ENCODE measurements at places on chromosomes 7 and 10.

DNA sequence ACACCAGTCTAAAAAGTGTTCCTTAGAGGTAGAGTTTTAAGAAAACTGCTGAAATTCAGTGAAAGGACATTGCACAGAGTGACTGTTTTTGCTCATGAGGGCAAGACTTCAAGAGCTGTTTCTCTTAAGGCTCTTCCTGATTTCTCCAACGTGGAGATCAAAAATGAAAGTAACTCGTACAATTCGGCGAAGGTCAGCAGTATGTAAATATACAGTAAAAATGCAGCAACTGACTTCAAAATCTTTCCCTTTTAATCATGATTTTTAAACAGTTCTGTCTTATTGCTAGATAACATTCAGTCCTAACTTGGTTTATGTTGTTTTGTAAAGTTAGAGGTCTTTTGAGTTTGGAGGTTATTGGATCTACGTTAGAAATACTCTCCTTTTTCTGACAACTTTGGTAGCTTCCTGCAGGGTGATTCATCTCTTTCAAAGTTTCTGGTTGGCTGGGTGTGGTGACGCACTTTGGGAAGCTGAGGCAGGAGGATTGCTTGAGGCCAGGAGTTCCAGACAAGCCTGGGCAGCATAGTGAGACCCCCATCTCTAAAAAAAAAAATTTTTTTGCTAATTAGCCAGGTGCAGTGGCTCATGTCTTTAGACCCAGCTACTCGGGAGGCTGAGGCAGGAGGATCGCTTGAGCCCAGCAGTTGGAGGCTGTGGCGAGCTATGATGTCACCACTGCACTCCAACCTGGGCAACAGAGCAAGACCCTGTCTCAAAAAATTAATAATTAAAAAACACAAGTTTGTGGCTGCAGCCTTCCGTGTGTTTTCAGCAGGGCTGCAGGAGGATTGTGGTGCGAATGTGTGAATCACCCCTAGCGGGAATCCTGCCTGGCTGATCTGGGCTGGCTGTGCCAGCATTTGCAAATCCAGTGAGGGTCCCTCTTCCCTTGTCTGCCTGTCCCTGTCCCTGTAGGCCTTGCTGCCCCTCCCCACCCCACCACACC, 29.2 kb upstream of the AP5Z1 start:
- no peak for DNase-seq

- no peak for DNase-seq
Measured at GRCh38 chr7:22474645-22475044, 25.3 kb downstream of the STEAP1B start.

DNA sequence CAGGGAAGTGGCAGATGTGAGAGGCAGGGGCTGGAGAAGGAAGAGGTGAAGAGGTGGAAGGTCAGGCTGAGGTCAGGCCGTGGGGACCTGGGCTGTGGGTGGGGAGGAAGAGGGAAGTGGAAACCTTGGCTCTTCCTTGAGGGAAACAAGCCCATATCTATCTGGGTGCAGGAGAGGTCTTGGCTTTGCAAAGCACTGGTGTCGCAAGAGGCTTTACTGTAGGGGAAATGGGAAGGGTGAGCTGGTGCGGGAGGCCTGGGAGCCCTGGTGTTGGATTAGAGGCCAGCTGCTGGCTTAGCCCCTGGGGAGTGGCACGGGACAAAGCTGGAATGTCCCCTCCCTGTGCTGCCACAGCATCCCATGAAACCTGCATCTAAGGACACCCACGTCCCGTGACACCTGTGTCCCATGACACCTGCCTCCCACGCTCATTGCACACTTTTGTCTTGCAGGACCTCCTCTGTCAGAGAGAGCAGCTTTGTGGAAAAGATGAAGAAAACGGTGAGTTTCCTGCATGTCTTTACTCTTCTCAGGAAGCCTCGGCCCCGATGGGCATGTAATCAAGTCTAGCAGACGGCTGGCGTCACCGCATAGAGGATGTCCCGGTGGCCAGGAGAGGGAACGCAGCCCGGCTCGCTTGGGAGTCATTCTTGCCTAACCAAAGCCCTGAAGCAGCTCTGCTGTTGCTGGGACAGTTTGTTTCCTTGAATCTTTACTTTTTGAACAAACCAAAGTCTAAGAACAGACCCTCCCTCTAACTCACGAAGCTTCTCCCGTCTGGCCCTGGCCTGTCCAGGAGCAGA, 22.2 kb downstream of the TMEM120A start:
- DNase-seq: no peak

DNA sequence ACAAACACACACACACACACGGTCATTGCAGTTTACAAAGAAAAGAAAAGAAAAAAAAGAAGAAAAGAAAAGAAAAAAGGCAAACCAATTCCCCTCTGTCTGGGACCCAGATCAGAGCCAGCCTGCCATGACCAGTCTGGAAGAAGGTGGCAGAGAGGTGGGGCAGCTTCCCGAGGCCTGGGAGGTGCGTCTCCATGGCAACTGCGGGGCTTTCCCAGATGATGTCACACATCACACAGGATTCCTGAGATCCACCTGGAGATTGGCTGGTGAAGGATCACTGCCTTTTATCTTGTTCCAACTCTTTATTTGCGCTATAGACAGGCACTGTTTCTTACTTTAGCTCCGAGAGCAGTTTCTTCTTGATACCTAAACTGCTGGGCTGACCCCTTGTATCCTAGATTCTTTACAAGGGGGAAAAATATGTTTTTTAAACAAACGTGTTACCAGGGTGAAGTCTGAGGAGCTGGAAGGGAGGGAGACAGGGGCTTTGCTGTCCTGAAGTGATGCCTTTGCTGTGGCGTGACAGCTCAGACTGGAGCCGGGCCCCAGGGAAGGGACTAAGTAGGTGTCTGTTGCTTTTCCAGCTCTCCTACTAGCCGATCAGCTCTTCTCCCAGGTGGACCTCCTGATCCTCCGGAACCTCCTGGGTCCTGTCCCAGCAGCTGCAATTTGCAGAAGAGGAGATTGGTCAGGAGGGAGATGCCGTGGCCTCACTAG, 298.5 kb downstream of the KLF6 start:
- no peak for DNase-seq

GRCh38 chr7:1956141-1956540, 276.6 kb downstream of the MAD1L1 start:
- no peak for DNase-seq

GRCh38 chr7:90596671-90597562, 796 bp downstream of the CDK14 start:
- no peak for DNase-seq

- no peak for DNase-seq
Measured at GRCh38 chr7:23593706-23594105, 3.5 kb upstream of the CCDC126 start.

DNA sequence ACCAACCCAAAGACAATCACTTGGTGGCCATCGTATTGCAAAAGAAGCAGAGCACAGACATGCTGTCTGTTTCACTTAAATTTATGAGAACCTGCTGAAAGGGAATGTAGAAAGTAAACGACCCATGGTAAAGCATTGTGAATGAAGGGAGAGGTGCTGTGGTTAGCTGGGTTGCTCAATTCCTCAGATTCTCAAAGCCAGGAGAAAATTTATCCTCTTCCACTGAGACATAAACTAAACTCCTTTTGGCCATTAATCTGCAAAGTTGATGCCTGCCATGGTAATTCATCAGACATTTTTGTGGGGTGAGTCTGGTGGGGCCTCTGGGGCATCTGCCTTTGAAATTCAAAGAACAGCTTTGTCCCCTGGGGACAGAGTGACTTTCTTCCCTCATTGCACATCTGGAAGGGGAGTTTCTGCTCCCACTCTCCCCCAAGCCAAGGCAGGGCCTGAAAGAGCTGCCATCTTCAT, 951.0 kb downstream of the LRMDA start:
- DNase-seq: no peak

DNA sequence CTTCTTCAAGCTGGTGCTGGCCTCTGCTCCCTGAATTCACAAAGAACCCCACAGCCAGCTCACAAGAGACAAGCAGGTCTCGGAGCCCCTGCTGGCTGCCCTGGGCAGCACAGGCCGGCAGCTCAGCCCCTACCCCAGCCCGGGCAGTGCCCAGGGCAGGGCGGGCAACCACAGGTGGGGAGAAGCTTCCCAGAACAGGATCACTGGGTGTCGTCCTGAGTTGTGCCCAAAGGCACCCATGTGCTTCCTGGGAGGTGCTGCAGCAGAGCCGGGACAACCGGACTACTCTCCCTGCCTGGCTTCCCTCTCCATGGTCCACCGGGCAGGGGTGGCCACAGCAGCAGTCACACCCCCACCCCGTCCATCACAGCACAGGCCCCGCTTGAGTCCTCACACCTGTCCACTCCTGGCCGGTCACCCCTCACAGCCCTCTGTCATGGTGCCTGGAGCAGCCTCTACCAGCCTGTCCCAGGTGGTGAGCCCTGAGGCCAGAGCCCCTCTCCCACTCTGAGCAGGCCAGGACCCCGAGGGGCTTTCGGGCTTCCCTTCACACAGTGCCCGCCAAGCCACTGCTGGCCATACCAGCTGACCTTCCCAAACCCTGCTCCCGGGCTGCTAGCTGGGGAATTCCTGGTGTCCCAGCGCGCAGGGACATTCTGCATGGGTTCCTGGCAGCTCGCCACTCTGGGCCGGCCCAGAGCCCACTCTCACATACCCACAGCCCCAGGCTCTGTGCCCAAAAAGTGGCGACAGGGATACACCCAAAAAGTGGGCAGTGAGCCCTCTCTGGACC, 3.1 kb downstream of the RASGEF1A start:
- no peak for DNase-seq

- no peak for DNase-seq
Measured at GRCh38 chr7:110800984-110801383, 289.9 kb upstream of the LRRN3 start.

DNA sequence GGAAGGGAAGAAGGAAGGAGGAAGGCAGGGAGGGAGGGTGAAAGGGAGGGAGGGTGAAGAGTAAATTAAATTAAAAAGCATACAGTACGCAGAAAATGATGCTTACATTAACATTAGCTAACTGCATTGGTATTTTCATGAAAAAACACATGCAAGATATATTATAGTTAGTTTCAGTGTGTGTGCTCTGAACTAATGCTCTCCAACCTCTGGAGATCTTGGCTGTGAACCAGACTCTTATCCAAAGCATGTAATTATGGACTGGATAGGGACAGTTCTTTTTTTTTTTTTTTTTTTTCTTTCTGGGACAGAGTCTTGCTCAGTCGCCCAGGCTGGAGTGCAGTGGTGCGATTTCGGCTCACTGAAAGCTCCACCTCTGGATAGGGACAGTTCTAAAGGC, 357.0 kb downstream of the FRMD4A start:
- no peak for DNase-seq

DNA sequence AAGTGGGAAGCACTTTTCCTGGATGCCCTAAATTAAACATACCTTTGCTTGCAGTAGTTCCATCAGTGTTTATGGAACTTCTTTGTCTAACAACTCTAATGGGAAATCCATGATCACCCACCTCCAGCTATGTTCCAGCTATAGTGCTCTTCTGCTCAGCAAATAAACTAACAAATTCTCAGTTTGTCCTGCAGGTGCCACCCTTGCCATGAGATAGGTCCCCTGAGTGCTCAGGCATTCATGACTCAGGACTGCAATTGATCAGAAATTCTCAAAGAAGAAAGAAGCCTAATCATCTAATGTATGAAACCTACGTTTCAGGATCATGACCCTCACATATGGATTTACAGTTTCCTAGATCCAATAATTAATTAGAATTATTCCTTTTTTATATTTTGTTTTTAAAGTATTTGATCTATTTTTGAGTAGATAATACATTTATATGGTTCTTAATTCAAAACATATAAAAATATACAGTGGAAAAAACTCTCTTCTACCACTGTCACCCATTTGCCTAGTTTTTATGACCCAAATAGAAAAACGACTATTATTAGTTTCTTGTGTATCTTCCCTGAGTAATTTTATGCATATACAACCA, 48.7 kb upstream of the DYNC1I1 start:
- DNase-seq: no peak

GRCh38 chr7:15685358-15686294, 857 bp downstream of the MEOX2 start:
- DNase-seq: no peak

GRCh38 chr10:110304394-110304779, 333 bp downstream of the SMNDC1 start:
- DNase-seq: no peak

- no peak for DNase-seq
Measured at GRCh38 chr10:108982159-108982558, 941.2 kb downstream of the XPNPEP1 start.

- no peak for DNase-seq
Measured at GRCh38 chr7:71563276-71563675, 431.3 kb downstream of the GALNT17 start.

- DNase-seq: no peak
Measured at GRCh38 chr10:112741830-112742402, 208.1 kb upstream of the TCF7L2 start.

DNA sequence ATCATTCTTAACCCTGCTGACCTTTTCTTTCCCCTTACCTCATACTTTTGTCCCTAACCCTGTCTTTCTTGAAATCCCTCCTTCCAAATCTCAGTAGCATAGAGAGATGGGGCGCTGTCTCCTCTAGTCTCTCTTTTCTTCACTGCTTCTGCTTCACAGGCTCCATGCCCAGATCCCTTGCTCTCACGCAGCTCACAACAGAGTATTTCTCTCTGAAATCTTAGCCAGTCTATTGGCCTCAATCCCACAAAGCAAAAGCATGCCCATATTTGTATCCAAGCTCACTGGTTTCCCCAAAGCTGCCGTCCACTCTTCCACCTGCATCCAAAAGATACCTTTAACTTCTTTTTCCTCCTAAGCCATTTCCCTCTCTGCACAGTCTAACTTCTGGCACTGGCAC, 526.8 kb downstream of the PLXDC2 start:
- no peak for DNase-seq

DNA sequence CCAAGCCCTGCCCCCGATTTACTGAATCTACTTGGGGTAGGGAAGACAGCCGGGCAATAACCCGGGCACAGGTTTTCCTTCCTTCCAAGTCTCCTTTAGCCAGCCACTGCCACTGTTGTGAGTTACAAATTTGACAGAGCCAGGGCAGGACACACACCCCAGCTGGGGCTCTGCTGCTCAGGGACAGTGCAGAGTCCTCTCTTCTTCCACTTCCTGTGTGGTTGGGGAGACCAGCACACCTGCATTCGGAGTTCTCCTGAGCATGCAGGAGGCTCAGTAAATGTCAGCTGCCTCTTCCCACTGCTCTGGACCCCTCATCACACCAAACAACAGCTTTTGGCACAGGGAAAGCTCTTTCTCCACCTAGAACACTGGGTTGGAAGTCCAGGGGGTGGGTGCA, 21.3 kb downstream of the CHST15 start:
- DNase-seq: no peak

DNA sequence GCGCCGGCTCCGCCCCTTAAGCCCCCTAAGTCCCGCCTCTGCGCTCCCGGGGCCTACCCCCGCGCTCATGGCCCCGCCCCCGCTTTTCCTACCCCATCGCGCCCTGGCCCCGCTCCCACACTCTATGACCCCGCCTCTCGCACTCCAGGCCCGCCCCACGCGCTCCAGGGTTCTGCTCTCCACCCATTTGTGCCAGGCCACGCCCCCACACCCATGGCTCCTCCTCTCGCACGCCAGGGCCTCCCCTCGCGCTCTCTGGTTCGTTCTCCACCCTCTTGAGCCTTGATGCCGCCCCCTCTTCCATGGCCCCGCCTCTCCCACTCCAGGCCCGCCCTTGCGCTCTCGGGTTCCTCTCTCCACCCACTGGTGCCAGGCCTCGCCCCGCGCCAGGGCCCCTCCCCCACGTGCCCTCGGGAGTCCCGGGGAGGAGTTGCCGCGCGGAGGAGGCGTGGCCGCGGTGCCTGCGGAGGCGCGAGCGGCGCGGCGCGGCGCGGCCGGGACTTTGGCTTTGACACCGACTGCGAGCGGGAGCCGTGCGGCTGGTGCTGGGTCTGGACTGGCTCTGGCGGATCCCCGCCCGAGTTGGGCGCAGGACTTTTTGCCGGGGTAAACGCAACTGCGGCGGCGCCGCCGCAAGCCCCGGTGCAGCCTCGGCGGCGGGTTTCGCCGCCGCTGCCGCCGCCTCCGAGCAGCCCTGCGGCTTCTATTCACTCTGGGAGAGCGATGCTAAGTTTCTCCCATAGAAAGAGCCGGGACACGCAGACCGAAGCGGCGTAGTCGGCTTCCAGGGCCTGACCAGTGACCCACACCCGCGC, at the start of gene EEPD1:
Gene EEPD1, plus strand, starts transcription at position 499 of the 815 bp plus-strand sequence. CDS start 1,071 bp downstream, outside the sequence.
- DNase-seq: peak; percentile 100

All from activated gamma-delta T cell treated with Interleukin-2 at 50 U/mL for 16 hours (primary cell).